IPS DF 19.7 (cell line): ENCODE measurements at places on chromosomes 4 and X.

GRCh38 chr4:182227611-182228010 is 15.6 kb upstream of the TENM3 start:
- DNase-seq, result no peak

DNA sequence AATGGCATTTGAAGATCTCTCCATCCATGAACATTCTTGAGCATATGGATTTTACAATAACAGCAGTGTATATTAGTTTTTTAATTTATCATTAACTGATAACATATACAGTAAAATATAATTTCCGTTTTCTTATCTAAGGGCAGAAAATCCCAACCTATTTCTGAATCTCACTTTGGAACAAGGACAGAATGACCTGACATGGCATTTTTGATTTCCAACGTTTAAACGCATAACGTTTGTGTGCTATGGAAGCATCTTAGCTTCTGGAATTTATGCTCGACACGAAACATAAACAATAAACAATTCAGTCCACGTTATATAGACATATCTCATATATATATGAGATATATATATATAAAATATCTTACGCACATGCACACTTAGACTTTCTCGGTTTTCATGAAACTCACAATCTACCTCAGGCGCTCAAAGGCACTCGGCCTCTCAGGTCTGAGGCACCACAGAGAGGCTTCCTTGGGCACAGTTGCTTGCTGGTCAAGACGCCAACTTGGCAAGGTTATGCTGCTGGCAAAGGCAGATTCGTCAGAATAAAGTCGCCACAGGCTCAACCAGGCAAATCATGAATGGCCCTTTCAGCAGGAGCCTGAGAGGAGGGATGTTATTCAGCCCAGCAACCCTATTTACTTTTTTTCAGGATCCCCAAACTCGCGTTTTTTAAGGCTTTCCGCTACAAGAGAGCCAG is 1.0 kb upstream of the UGT8 start:
- no peak for DNase-seq

GRCh38 chrX:132615391-132616131 is 126.7 kb upstream of the MBNL3 start:
- DNase-seq, result no peak

DNA sequence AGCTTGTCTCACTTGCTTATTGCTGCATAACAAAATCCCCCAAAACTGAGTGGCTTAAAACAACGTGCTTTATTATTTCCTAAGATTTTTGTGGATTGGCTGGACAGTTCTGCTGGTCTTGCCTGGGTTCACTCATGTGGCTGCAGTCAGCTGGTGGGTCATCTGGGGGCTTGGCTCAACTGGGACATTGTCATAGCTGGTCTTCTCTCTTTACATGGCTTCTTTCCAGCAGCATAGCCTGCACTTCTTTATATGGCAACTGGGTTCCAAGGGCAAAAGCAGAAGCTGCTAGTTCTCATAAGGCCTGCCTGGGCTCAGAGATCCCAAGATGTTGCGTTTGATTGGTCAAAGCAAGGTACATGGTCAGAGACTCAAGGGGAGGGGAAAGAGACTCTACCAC is 33.7 kb upstream of the STAG2 start:
- DNase-seq, result no peak

DNA sequence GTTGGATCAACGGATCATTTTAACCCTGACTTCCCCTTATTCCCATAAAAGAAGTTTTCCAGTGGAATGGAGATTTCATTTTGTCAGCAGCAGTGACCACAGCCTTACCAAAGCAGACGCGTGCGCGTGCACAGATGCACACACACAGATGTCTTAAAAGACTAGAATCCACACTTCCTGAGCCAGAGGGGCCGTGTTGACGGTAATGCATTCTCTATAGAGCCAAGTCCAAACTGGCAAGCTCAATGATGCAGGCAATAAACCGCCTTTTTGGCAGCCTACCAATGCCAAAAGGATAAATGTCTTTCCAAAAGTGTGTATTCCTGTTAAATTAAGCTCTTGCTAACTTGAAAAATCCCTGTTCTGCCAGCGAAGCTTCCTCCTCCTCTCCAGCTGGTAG is 18.8 kb upstream of the CLDN34 start:
- DNase-seq, result no peak

- no peak for DNase-seq
These were observed 21.0 kb downstream of the MSX1 start for GRCh38 chr4:4880492-4880891.

DNA sequence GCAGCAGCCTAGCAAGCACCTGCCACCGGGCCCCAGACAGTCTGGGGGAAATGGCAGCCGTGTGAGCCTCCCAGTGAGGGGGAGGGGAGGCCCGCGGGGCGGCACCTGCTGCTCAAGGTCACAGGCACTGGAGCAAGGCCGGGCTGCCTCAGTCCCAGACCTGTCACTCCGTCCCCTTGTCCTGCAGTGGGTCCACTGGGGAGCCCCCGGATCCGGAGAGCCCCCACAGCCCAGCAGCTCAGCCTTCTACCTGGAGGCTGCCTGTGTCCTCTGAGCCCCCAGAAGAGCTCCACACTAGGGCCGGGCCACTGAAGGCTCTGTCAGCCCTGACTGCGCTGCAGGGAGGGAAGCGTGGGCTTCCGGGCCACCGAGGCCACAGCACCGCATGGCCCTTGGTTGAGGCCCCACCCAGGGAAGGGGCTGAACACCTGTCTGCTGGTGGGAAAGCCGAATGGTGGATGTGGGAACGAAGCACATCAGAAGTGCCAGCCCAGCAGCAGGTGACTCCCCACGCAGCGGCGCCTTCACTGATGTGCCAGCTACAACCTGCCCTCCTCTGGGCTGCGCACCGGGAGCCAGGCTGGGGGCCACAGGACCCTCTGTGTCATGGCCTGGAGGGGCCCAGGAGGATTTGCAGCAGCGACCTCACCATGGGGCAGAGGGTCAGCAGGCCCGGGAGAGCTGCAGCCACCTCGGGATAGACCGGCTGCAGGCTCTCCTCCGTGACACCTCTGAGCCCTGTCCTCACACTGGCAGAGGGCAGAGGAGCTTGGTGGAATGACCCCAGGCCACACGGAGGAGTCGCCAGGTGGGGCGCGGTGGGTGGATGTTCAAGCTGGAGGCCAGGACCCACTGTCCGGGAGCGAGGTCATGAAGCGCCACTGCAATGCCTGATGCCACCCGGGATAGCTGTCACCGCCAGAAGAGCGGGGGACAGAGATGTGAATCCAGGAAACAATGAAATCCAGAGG is 35.0 kb upstream of the MXD4 start:
- DNase-seq, result no peak

- no peak for DNase-seq
These were observed 29.1 kb downstream of the FHL1 start for GRCh38 chrX:136176399-136176825.
